ENCODE measurements at places on chromosomes 4 and X.

- DNase-seq = no peak
Observed at GRCh38 chr4:3461515-3462291, 1.4 kb upstream of the DOK7 start.

- DNase-seq = no peak
Observed at GRCh38 chr4:61909031-61909430, 708.9 kb downstream of the ADGRL3 start.

GRCh38 chr4:149370785-149371420 is 444.7 kb downstream of the IQCM start:
- DNase-seq = no peak

GRCh38 chr4:67891645-67892044 is 7.8 kb upstream of the TMPRSS11D start:
- no peak for DNase-seq

DNA sequence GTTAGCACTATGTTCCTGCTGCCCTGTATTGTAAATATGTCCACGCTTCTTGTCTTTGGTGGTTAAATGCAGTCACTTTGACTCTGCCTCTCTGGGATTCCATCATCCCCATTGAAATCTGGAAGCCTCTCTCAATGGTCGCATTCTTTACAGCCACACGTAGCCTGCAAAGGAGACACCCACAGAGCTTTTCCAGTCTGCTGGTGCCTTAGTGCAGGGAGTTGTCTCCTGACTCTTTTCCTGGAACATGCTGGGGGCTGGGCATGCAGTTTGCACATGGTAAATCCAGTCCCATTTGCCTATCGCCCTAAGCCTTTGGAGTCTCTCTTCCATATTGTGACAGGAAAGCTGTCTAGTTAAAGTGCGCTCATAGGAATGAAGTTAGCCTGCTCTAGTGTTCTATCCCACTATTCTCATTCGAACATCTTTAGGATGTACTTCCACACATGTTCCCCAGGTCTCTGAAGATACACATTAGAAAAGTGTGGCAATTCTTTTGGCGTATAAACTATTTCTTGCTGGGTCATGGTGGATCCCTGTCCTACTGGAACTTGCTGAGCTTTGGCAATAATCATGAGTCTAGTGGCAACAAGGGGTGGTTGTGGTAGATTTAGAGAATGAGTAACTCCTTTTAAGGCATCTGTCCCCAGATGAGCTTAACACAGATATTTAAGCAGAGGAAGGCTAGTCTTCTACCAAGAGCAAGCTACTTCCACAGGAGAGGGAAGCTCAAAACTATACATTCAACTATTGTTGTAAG is 33.7 kb downstream of the COQ2 start:
- DNase-seq = no peak

- no peak for DNase-seq
Observed at GRCh38 chr4:102531462-102531861, 30.3 kb downstream of the NFKB1 start.

GRCh38 chr4:26786916-26787315 is 73.7 kb upstream of the STIM2 start:
- DNase-seq = no peak

GRCh38 chrX:30483996-30484395 is 93.6 kb downstream of the TASL start:
- no peak for DNase-seq

- no peak for DNase-seq
Observed at GRCh38 chr4:52997132-52997416, 135.0 kb downstream of the RASL11B start.

DNA sequence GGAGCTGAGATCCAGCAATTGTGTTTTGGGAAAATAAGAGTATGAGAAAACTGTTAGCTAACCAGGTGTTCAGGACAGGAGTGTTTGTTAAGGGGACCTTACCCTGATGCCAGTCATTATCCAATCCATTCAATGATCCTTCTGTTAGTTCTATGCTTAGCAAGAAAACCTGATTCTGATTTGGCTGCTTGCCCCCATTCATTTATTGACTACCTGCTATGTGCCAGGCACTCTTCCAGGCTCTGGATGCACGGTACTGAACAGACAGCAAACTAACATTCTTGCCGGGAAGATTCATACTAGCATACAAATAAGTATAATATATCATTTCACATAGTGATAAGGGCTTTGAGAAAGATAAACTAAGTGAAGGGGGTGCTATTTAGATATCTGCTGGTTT is 1.0 kb upstream of the MECP2 start:
- DNase-seq = no peak

DNA sequence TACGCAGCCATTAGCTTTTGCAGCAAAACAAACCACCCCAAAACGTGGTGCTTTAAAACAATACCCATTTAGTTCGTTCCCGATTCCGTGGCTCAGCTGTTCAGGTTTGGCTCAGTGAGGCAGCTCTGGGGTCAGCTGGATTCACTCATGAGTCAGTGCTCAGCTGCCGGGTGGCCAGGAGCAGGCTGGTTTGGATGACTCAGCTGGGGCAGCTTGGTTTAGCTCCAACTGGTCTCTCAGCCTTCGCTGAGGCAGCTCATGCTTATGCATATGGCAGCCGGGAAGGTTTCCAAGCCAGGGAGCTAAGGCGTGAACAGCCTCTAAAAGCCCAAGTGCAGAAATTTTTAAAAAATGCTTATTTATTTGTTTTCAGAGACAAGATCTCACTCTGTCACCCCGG is 13.3 kb upstream of the CD99 start:
- DNase-seq = no peak

DNA sequence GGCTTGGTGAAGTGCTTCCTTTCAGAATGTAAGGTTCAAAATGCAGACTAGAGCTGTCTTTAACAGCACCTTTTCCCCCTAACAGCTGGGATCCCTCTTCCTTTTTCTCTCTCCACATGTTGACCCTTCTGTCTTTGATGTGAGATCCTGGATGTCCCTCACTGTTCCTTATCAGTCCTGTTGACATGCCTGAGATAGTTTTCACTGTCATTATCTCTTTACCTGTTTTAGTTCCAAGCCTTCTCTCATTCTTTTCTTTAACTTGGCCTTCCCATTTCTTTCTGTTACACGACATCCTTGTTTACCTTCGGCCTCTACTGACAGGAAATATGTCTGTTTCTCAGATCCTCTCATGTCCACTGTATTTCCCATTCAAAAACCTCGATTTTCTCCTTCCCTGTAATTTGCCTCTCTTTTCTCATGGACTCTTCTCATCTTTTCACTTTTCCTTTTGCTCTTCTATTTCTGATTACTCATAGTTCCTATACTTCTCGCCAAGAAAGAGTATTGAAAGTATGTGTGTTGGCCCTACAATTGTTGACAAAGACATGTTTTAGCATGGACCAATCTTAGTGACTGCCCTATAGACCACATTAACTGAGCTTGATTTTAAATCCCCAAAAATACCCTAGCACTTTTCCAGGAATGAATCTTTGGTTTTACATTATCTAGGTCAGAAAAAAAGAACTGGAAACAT is 1.2 kb upstream of the SOWAHB start:
- no peak for DNase-seq

DNA sequence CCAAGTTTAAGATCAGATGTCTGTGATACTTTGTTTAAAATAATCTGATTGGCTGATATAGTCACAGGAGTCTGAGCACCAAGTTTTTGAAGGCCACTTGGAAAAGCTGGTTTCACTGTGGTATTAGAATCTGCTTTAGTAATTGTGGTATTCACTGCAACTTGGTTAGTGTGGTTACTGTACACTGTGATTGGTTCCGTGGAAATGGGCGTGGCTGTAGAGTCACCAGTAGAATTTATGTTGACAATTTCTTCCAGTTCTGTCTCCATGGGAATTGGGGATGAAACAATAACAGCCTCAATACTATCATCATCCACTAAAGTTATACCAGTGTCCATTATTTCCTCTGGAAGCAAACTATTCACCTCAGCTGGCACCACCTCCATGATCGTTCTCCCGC is 26.2 kb downstream of the LIN54 start:
- no peak for DNase-seq

- no peak for DNase-seq
Observed at GRCh38 chr4:145045180-145045579, 52.8 kb downstream of the ANAPC10 start.

DNA sequence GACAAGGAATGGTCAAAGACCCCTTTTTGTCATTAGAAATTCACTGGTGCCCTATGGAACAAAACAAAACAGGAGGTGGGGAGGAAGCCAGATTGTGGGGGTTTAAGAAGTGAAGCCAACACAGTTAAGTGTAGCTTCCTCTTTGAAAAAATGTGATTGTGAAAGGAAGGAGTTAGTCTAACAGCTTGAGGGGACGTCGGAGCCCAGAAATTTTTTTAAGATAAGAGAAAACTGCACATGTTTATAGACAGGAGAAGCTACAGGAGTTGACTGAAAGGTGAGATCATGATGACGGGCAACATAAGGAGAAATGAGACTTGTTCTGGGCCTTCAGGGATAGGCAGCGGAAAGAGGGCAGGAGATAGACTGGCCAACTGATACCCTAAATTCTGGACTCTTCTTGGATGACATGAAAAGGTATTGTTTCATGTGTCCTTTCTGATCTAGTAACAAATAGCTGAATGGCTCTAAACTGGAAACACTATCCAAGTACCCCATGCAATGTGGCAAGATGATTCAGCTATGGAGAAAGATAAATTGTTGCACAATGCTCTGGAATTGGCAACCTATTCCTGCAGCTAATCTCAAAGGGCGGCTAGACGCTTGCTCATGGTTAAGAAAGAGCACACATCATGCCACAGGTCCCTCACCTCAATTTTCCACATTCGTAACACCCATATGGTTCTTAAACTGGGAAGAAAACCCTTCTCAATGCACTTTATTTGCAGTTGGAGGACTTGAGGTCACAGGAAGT is 3.7 kb upstream of the HDAC8 start:
- no peak for DNase-seq

DNA sequence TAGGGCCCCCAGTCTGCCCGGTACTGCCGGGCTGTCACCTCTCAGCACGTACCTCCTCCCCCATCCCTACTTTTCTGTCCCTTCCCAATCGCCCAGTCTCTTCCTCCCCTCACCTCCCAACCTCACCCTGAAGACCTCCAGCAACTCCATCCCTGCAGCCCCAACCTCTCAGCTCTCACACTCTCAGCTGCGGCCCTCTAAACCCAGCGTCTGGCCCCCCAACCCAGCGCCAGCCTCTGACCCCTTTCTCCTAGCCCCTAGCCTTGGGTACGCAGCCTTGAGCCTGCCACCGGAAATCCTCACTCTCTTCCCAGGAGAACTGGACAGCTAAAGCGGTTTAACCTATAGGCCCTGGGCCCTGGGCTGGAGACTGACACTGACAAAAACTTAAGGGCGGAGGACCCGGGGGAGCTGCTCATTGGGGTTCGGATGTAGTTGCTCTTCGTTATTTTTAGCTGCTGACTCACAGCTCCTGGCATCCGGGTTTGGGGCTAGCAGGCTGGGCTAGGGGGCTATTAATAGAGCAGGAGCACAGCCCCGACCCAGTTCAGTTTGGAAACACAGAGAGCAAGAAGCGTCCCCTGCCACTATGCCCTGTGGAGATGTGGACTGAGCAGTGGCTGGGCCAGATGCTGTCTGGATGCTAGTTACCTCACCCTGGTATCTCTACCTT is 9.6 kb upstream of the DLG3 start:
- no peak for DNase-seq

DNA sequence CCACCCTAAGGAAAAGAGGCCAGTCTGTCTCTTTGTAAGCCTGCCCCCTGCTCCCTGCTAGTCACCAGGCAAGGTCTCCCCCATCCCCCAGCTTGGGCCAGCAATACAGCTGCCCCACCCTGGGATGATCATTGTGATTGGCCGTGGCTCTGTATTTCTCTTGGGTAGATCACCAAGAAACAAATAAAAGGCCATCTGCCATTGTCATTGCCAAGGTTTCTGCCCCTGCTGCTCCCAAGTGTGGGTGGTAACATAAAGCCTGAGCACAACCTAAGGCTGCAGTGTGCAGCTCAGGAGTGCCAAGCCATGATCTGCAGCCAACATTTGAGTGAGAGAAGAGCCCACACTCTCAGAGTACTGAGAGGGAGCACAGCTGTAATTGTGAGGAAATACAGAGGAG is 241.0 kb upstream of the POF1B start:
- no peak for DNase-seq

- no peak for DNase-seq
Observed at GRCh38 chrX:30615229-30615628, 37.7 kb upstream of the TASL start.

GRCh38 chr4:184471881-184472613 is 2.3 kb downstream of the IRF2 start:
- DNase-seq = peak; percentile 32

DNA sequence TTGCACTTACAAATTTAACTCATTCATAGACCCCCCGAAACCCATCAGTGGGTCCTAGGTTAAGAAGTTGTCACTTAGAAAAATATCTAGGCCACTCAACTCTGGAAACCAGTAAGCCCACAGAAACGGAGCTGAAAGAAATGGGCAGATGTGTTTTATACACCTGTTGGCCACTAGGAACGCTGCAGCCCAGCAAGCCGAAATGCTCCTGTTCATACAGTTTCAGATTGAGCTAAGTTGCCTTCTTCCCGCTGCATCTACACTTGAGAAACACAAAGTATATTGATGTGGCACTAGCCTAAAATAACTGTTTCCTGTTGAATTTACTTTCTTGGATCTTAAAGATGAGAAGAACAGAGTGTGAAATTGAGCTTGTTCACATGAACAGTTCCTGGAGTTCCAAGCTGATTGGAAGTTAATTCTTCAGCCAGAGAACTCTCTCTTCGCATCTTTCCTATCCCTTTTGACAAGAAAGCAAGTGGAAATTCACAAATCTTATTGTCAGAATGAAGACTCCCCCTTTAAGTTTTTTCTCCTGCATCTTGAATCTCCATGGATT is 174.1 kb downstream of the RBMX2 start:
- peak; percentile 14 for DNase-seq

DNA sequence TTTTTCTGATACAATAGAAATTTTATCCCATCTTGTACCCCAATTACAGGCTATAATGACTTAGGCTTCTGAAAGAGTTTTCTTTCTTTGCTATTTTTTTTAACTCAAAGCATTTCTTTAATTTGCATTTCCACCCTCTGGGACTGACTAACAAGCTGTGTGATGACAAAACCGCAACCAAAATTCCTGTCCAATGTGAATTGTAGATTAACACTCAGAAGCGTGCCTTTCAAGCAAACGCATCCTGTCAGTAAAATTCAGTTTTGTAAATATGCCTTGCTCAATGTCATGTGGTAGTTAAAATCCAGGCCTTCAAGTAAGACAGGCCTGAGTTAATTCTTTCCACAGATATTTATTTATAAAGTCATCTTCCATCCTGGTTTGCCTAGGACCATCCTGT is 50.3 kb downstream of the STK32B start:
- no peak for DNase-seq

GRCh38 chr4:4914059-4914820 is 54.8 kb downstream of the MSX1 start:
- DNase-seq = no peak
